Kidney epithelial cell (primary cell): ENCODE measurements at places on chromosomes 5 and 9. TPM values are rescaled to one million over a fixed set of nuclear protein-coding genes. Genes with fewer than 3 reads are reported as not detected.

TTC16 gene
- not detected in 2 replicates for total RNA-seq

C5orf52 gene
- not detected in 2 replicates for total RNA-seq

ASPN gene
- total RNA-seq, result not detected in 2 replicates

SPINK4 gene
- not detected in 2 replicates for total RNA-seq

ANGPTL2 gene
- 4.9 TPM in 2 replicates for total RNA-seq

SLC35A4 gene
- 55.9 and 60.5 TPM in 2 replicates for total RNA-seq

GABRA1 gene
- not detected in 2 replicates for total RNA-seq

CSF1R gene
- 0.41 and 0.75 TPM in 2 replicates for total RNA-seq

OBP2B gene
- not detected in 2 replicates for total RNA-seq

OR1Q1 gene
- not detected in 2 replicates for total RNA-seq

ANKRD31 gene
- 0.07 and 0.21 TPM in 2 replicates for total RNA-seq

GRCh38 chr9:17622141-17622540, 43.3 kb downstream of the SH3GL2 start:
- DNase-seq, result no peak

DNA sequence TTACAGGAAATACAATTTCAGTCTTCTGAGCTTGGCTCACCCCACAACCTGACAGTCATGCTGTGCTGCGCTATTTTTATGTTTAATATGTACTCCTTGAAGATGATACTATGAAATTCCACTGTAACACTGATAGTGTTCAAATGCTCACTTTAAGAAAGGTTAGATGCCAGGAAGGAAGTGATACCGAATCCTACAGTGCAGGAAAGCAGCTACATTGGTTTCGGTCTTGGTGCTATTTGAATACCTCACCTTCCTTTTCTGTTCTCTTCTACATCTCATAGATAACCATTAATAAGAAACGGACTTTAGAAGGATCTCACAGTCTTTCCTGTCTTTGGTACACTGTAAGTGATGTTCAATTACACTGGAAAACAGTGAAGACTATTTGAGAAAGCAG, 117.6 kb downstream of the SEMA5A start:
- no peak for DNase-seq

DNA sequence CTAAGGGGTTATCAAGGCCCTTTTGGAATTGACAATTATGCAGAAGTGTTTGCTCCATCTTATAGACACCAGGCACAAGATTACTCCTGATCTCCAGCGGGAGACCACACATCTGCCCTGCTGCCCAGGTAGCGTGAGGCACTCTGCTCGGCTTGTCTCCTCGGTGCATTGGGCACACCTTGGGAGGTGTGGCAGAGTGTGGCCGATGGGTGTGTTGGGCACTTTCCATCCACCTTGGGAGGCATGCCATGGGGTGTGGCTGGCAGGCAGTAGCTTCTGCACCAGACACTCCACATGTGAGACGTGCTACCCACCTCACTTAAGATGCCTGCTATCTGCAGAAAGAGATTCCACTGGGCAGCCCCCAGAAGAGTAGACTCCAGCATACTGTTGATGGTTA, 54.1 kb downstream of the GADD45G start:
- no peak for DNase-seq

DNA sequence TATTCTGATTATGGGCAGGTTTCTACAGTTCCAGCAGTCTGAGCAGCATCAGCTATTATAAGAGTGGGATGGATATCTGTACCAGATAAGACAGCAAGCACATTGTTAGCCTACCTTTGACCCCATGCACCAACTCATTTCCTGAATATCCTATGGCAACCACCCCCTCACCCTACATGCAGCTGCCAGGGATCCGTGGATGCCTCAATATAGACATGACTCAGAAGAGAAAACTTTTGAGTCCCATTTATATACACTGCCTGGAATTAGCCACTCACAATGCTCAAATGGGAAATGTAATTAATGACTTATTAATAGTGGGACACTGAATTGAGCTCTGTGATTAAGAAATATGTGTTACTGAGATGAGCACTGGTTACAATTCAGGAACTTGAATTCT, 124.4 kb downstream of the SSBP2 start:
- DNase-seq, result peak; percentile 51

- DNase-seq, result no peak
Measured at GRCh38 chr5:141742866-141743851, 61.1 kb upstream of the ARAP3 start.

GRCh38 chr9:123058834-123059233, 25.4 kb downstream of the GPR21 start:
- DNase-seq, result no peak

DNA sequence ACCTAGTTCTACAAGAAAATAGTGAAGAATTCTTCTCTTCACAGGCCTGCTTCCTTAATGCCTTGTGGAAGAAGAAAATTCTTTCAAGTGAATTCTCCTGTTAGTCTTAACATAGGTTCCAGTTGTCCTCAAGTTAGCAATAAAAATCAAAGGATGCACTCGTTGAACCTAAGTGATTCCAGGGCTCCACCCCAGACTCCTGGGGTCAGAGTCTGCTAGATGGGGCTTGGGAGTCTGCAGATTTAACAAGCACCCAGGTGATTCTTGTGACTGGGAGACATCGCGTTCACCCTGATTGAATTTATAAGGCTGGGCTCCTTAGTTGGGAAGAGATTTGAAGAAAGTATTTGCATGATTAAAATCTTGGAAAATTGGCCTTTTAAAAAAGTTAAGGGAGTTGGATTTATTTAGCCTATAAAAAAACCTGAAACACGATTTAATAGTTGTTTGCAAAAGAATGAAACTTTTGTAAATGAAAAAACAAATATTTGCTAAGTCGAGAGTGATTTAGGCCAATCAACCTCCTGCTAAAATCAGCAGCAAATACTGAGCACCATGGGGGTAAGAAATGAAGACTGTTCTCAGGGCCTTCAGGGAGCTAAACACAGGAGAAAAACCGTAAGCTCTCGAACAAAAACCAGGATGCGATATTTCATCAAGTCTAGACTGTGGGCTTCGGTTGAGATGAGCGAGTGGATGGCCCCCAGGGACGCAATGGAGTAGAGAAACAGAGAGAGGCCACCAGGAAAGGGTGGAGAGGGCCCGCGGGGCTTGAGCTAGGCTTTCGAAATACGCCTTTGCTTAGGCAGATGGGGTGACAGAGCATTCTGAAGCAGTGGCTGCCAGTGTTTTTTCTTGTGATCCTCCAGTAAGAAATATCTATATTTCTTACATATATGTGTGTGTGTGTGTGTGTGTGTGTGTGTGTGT, 86.9 kb upstream of the TTC23L start:
- no peak for DNase-seq

DNA sequence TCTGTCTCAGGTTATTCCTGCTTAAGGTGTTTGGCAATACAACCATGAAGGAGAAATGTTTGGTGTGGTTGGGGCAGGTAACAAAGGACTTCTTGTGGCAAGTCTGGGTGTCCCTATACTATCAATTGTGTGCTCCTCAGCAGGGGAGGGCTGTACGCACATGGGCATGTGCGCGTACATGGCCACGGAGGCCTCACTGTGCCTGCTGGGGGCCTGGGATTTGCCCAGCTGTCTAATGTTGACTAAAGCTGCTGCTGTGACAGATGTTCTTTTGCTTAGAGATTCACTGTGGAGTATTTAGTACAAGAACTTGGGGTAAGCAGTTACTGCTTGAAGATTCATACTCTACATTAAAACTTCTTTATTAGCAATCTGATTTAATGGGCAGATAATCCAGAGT, 97.5 kb downstream of the HSPA4 start:
- DNase-seq, result no peak

GRCh38 chr5:55638051-55638450, 74.1 kb downstream of the SLC38A9 start:
- no peak for DNase-seq

DNA sequence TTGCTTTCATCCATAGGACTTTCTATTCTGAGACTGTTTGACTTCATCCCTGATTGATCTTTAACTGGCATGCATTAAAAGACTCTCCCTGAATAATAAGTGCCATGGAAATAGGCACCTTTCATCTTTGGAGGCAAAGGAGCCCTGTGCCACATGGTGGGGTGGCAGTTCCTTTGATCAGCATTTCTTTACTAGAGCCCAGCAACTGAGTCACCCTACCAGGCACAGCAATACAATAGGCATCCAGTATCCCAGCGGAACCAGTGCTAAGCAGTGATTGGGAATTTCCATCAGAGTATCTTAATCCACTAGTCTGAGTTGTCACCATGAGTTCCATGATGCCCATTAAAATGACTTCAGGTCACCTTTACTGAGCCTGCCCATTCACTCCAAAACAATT, 476.1 kb upstream of the MPDZ start:
- no peak for DNase-seq

DNA sequence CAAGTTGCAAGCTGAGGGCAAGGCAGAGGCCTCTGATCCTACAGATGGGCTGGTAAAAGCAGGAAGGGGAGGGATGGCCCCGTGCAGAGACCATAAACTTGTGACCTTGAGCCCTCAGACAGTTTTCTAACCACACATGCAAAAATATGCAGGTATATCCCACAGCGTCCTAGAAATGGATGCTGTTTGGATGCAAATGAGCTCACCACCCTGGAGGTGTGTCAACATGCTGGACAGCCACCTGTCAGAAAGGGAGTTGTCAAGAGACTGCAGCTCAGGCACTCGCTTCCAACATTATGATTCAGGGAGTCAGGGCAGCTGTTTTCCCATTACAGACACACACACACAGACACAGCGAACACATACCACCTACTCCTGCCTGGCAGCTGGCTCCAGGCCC, 97.3 kb upstream of the PANK3 start:
- no peak for DNase-seq

DNA sequence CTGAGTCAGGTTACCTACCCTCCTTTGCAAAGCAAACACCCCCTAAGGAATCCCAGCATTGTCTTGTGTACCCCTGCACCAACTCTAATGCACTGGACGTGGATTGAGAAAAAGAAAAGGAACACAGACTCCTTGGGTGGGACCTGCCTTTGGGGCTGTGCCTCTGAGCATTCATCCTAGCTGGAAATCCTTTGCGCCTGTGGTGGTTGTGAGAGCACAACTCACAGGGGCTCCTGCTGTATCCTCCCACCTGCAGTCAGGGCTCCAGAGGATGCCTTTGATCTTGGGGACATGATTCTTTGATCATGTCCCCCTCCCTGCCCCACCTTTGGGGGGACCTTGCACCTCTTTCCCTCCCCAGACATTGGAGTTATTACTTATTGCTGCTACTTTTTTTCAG, 338.5 kb downstream of the GADD45G start:
- no peak for DNase-seq

DNA sequence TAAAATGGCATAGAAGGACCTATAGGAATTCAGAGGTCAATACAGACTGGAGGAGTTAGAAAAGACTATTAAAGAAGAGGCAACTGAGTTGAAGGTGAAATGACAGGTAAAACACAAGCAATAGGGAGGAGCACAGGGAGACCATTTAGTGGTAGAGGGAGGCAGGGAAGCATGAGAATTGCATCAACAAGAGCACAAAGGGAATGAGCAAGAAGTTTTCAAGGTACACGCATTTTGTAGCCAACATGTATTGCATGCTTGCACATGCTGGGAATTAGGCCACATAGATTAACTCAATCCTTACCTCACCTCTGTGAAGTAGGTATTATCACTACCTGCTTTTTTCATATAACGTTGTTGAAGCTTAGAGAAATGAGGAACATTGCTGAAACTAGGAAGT, 42.3 kb downstream of the PLPP1 start:
- no peak for DNase-seq

DNA sequence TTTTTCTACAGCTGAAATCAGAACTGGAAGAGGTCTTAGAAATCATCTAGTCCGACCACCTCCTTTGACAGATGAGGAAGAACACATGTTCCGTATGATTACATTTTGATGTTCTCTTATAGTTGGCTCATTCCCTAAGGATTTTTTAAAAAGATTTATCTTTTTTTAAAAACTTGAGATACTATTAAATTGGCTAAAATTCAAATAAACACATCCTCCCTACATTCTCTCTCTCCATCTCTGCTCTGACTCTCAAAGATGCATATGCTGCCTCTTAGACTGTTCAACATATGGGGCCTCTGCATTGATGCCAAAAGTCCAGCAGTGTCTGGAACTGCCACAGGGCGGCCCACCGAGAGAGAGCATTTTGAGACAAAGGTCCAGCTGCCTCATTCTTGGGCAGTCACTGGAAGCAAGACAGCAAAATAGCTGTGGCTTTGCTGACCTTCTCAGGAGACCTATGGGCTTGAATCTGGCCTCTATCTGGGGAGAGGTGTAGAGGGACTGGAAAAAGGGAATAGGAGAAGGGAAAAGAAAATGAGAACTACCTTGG, 12.8 kb upstream of the TSSK1B start:
- DNase-seq, result no peak

- no peak for DNase-seq
Measured at GRCh38 chr5:54991416-54991815, 6.0 kb upstream of the ESM1 start.

GRCh38 chr5:140842798-140843733, 2.1 kb downstream of the PCDHA8 start:
- DNase-seq, result no peak

GRCh38 chr9:138101444-138102234, 224.1 kb downstream of the CACNA1B start:
- DNase-seq, result no peak

DNA sequence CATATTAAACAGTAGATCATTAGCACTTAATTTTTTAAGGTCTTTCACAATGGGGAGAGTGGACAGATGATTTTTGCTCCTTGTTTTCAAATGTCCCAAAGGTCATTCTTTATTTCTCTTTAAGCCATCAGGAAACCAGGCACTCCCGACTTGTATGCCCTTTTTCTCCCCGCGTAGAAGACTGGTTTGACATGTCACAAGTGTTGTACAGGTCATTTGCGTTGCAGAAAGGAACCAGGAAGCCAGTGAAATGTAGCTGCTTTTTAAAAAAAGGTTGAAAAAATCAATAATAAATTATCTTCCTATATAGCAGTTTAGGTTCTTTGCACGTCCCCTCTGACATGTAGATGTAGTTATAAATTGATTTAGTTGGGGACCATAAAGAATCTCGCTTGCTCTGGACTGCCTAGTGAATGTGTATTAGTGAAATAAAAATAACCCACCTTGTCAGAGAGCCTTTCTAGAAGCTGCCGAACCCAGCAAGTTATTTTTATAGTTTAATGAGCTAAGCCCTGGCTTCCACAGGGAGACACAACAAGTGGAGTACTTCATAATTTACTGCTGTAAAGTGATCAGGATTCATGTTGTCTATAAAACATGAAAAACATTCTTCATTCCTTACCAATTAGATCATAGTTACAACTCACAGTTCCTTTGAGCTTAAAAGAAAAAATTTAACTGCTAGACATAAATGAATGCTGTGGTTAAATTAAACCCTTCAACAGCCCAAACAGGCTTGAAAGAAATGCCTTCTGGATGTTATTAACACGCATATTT, 404.6 kb downstream of the CSNK1G3 start:
- peak; percentile 67 for DNase-seq

- no peak for DNase-seq
Measured at GRCh38 chr5:143155455-143155854, 248.0 kb downstream of the NR3C1 start.

GRCh38 chr5:148509893-148510292, 126.1 kb downstream of the FBXO38 start:
- DNase-seq, result no peak

- no peak for DNase-seq
Measured at GRCh38 chr9:134889386-134890154, 9.0 kb downstream of the FCN2 start.

DNA sequence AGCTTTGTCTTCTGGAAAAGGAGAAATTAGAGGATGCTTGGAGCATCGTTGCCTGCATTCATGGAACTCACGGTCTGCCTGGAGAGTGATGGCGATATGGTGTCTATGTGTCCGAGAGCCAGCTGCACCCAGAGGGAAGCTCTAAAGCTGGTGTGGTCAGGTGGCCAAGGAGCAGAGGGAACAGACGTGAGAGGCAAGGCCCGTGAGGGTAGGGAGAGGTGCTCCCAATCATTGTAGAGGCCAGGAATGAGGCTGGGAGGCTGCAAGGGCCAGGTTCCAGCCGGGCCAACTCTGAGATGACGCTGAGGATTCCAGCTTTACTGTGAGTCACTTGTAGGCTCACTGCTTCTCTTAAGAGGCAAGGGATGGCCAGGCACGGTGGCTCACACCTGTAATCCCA, 7.6 kb downstream of the FGD3 start:
- no peak for DNase-seq
